MCF 10A (cell line): ENCODE measurements at places on chromosomes 7 and 10. TPM values are rescaled to one million over a fixed set of nuclear protein-coding genes. Genes with fewer than 3 reads are reported as not detected.

Gene CFAP46
- 0.12 and 0.33 TPM in 2 replicates for total RNA-seq

Gene LIPK
- total RNA-seq = not detected in 2 replicates

Gene PCLO
- 2.0 and 2.3 TPM in 2 replicates for total RNA-seq

Gene EEPD1
- total RNA-seq = 0.37 and 0.70 TPM in 2 replicates

Gene TRIM74
- 0.26 and 1.0 TPM in 2 replicates for total RNA-seq

Gene STEAP4
- not detected in 2 replicates for total RNA-seq

GRCh38 chr7:42226354-42226941 is 10.6 kb downstream of the GLI3 start:
- no peaks in the 10 kb centered on the region for H3K27me3 ChIP-seq
- H3K4me3 ChIP-seq = no peak overlapping the region
- no peak for DNase-seq

GRCh38 chr10:31401287-31401686 is 82.3 kb downstream of the ZEB1 start:
- DNase-seq = peak; percentile 19
- H3K27me3 ChIP-seq = no peaks in the 10 kb centered on the region
- H3K27ac ChIP-seq = no peak overlapping the region
- peaks cover 27% of the 10 kb centered on the region for H3K4me1 ChIP-seq
- no peaks in the 10 kb centered on the region for H3K36me3 ChIP-seq
- H3K4me3 ChIP-seq = no peak overlapping the region

GRCh38 chr7:14069961-14070360 is 80.5 kb upstream of the ETV1 start:
- H3K27ac ChIP-seq = no peak overlapping the region
- no peaks in the 10 kb centered on the region for H3K4me1 ChIP-seq
- peaks cover 6% of the 10 kb centered on the region for H3K36me3 ChIP-seq
- no peak overlapping the region for H3K4me3 ChIP-seq
- no peak for DNase-seq
- H3K27me3 ChIP-seq = no peaks in the 10 kb centered on the region

- no peaks in the 10 kb centered on the region for H3K36me3 ChIP-seq
- no peaks in the 10 kb centered on the region for H3K4me1 ChIP-seq
- H3K27ac ChIP-seq = no peak overlapping the region
- no peak overlapping the region for H3K4me3 ChIP-seq
- DNase-seq = no peak
- H3K27me3 ChIP-seq = peaks cover 85% of the 10 kb centered on the region
These were observed 25.9 kb downstream of the GRM8 start for GRCh38 chr7:127226685-127227374.

GRCh38 chr10:92847202-92847864 is 987 bp upstream of the EXOC6 start:
- peak overlapping the region; percentile 59 for H3K27ac ChIP-seq
- no peaks in the 10 kb centered on the region for H3K27me3 ChIP-seq
- peaks cover 5% of the 10 kb centered on the region for H3K36me3 ChIP-seq
- DNase-seq = peak; percentile 74
- peak overlapping the region; percentile 80 for H3K4me3 ChIP-seq
- peaks cover 16% of the 10 kb centered on the region for H3K4me1 ChIP-seq

DNA sequence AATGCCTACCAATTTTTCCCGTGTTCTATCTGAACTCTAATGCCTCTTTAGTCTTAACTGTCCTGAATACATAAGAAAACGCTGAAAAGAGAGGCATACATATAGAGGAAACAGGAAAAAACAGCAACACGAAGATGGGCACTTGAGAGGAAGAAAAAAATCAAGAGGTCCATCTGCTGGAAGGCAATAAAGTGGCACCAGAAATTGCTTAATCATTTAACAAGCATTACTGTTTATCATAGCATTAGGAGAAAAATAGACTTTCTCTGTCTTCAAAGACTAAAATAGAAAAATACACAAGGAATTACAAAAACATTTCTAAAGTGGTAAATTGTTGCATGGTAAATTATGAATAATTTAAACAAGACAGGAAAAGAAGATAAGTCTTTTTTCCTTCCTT is 35.0 kb downstream of the NSUN6 start:
- no peak for DNase-seq
- peaks cover 22% of the 10 kb centered on the region for H3K36me3 ChIP-seq
- no peaks in the 10 kb centered on the region for H3K27me3 ChIP-seq
- no peak overlapping the region for H3K4me3 ChIP-seq

DNA sequence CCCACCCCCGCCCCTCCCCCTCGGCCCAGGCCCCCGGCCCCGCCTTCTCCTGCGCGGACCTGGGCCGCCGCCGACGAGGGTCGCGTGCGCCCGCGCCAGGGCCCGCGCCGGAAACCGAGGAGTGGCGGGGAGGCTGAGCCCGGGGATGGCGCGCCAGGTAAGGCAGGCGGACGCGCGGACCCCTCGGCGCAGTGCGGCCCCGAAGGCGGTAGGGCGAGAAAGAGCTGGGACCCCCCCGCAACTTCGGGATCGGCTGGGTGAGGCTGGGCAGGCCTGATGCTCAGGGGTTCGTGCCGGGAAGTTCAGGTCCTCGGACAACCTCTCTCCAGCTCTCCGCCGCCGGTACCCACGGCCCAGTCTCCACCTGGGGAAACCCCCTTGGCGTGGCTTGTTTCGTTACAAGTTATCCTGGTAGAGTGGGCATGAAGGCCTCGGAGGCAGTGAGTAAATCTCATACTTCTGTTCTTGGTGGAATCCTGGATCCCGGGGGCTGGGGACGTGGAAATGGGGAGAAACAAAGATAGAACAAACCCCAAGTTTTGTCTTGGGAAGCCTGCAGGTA is 58.4 kb downstream of the ZNF467 start:
- peak overlapping the region; percentile 93 for H3K4me3 ChIP-seq
- DNase-seq = no peak
- no peaks in the 10 kb centered on the region for H3K36me3 ChIP-seq
- H3K4me1 ChIP-seq = peaks cover 24% of the 10 kb centered on the region

- H3K27ac ChIP-seq = no peak overlapping the region
- peaks cover 44% of the 10 kb centered on the region for H3K27me3 ChIP-seq
- H3K4me1 ChIP-seq = no peaks in the 10 kb centered on the region
- no peak overlapping the region for H3K4me3 ChIP-seq
- H3K36me3 ChIP-seq = no peaks in the 10 kb centered on the region
These were observed 19.2 kb downstream of the SEMA3D start for GRCh38 chr7:85167636-85168035.

- no peaks in the 10 kb centered on the region for H3K27me3 ChIP-seq
- H3K4me1 ChIP-seq = no peaks in the 10 kb centered on the region
- no peak for DNase-seq
- H3K36me3 ChIP-seq = peaks cover 52% of the 10 kb centered on the region
- no peak overlapping the region for H3K27ac ChIP-seq
These were observed 24.2 kb downstream of the ZNF25 start for GRCh38 chr10:37952043-37952755.

- H3K27me3 ChIP-seq = no peaks in the 10 kb centered on the region
- H3K27ac ChIP-seq = peak overlapping the region; percentile 77
- DNase-seq = no peak
- peaks cover 24% of the 10 kb centered on the region for H3K4me1 ChIP-seq
- peaks cover 41% of the 10 kb centered on the region for H3K36me3 ChIP-seq
These were observed 22.3 kb downstream of the MAP3K8 start for GRCh38 chr10:30456266-30456665.

DNA sequence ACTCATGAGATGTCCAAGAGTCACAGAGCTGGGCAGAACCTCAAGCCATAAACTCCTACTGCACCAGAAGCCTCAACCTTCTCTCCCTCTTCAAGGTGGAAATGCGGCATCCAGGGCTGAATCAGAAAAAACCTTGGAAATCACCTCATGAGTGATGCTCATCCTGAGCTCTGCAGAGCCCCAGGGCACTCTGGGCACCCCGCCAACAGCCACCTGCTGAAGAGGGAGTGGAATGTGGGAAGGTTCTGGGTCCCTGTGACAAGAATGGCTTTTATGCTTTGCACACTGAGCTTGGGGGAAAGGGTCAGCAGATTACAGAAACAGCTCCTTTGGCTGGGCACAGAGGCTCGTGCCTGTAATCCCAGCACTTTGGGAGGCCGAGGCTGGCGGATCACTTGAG is 18.8 kb downstream of the NUDT1 start:
- H3K27ac ChIP-seq = no peak overlapping the region
- no peak overlapping the region for H3K4me3 ChIP-seq
- H3K27me3 ChIP-seq = no peaks in the 10 kb centered on the region
- H3K4me1 ChIP-seq = peaks cover 6% of the 10 kb centered on the region
- H3K36me3 ChIP-seq = peaks cover 7% of the 10 kb centered on the region
- DNase-seq = peak; percentile 82

DNA sequence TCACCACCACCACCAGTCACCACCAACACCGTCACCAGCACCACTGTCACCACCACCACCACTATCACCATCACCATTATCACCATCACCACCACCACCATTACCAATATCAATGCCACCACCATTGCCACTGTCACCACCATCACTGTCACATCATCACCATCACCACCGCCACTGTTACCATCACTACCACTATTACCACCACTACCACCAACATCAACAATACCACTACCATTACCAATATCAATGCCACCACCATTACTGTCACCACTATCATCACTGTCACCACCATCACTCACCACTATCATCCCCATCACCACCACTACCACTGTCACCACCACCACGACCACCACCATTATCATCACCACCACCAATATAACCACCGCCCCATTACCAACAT is 14.0 kb upstream of the DENND2A start:
- peaks cover 37% of the 10 kb centered on the region for H3K4me1 ChIP-seq
- H3K36me3 ChIP-seq = peaks cover 4% of the 10 kb centered on the region
- no peaks in the 10 kb centered on the region for H3K27me3 ChIP-seq
- no peak for DNase-seq
- no peak overlapping the region for H3K4me3 ChIP-seq

- no peaks in the 10 kb centered on the region for H3K36me3 ChIP-seq
- no peak overlapping the region for H3K4me3 ChIP-seq
- H3K4me1 ChIP-seq = peaks cover 14% of the 10 kb centered on the region
- H3K27ac ChIP-seq = peak overlapping the region; percentile 79
- peak; percentile 30 for DNase-seq
These were observed 1005.3 kb upstream of the POT1 start for GRCh38 chr7:125934955-125935354.

DNA sequence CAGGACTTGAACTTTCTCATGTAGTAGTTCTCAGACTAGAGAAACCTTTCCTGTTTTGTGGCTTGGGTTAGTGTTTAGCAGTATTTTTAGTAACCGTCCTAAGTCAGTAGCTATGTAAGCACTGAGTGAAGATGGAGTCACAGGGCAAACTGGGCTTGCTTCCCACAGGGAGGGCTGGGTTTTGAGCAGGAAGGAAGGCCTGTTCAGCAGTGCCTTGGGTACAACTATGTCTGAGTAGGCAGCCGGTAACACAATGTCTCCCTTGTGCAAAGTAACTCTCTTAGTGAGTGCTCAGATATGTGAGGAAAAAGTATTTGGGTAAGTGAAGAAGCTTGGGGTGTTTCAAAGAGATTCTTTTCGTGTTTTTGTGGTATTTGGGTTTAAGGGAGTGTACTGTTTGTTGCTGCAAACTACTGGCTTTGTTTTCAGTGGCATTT is 96.4 kb downstream of the CCSER2 start:
- H3K4me3 ChIP-seq = peak overlapping the region; percentile 71
- H3K36me3 ChIP-seq = peaks cover 14% of the 10 kb centered on the region
- DNase-seq = peak; percentile 79
- peaks cover 24% of the 10 kb centered on the region for H3K4me1 ChIP-seq

DNA sequence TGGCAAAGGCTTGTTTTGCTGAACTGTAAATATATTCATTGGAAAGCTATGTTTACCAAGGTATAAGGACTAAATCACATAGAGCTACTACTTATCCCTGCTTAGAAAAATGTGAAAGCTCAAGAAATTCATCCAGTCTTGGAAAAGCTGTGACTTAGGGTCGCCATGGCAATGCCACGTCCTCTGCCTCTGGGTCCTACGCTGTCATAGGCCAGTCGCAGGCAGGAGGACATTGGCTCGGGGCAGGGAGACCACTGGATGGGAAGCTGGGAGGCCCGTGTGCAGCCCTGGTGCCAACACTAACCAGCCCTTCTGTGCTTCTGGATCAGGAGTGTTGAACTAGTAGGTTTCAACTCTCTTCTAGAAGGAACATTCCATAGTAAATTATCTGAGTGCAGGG is 67.3 kb upstream of the PDZD8 start:
- no peaks in the 10 kb centered on the region for H3K27me3 ChIP-seq
- H3K4me3 ChIP-seq = peak overlapping the region; percentile 30
- H3K36me3 ChIP-seq = no peaks in the 10 kb centered on the region
- peak overlapping the region; percentile 10 for H3K27ac ChIP-seq

DNA sequence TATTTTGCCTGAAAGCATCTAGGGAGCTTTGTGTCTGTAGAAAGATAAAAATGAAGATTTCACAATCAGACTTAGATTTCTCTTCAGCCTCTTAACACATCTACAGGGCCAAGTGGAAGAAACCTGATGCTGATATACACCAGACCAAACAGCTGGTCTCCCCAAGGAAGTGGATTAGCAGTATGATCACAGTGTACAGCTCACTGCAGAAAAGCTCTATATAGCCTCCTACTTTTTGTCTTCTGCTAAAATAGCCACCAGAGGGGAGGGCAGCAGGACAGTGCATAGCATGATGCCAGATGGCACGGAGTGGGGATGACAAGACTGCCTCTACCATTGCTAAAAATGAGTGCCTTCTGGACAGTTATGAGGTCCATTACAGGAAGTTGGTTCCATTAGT is 16.0 kb downstream of the FAM13C start:
- no peaks in the 10 kb centered on the region for H3K4me1 ChIP-seq
- no peaks in the 10 kb centered on the region for H3K27me3 ChIP-seq
- DNase-seq = no peak
- no peak overlapping the region for H3K27ac ChIP-seq
- H3K36me3 ChIP-seq = no peaks in the 10 kb centered on the region

DNA sequence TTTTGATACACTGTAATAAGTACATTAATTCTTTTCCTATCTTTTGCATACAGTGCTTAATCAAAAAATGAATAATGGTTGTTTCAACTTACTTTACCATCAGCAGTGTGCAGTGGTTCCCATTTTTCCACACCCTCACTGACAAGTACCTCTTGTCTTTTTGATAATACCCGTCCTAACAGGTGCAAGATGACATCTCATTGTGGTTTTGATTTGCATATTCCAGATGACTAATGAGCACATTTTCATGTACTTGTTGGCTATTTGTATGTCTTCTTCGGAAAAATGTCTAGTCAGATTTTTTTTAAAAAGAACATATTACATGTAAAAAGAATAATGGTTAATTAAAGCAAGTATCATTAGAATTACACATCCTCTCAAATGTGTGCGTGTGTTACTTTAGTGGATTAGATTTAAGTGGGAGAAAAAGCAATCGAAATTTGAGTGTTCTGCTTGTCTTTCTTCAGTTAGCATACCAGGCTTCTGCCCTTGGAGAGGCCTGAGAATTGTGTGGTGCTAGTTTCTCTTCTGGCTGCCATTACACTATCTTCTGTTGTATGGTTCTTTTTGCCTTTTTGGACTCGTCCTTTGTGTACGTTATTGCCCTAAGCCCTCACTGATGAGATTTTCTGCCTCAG is 291.2 kb downstream of the AUTS2 start:
- H3K36me3 ChIP-seq = no peaks in the 10 kb centered on the region
- H3K4me1 ChIP-seq = no peaks in the 10 kb centered on the region
- H3K27ac ChIP-seq = no peak overlapping the region
- no peak for DNase-seq

DNA sequence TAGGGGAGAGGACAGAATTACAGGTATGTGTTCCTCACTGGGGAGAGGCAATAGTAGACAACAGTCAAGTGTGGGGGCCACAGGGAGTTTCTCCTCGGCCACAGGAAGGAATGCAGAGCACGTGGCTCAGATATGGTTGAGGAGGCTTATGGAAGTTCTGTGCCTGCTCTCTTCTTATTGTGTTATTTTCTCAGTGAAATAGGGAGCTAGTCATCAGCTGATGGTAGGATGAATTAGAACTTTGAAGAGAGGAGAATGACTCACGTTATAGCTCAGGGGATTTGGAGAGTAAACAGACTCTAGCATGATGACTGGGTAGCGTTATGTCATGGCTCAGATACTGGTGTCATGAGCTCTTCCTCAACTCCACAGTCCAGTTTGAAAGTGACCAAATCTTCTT is 308.3 kb upstream of the IGFBP3 start:
- DNase-seq = peak; percentile 68
- H3K27ac ChIP-seq = no peak overlapping the region
- no peaks in the 10 kb centered on the region for H3K36me3 ChIP-seq
- peaks cover 11% of the 10 kb centered on the region for H3K27me3 ChIP-seq
- H3K4me1 ChIP-seq = peaks cover 16% of the 10 kb centered on the region
